CD8-positive, alpha-beta memory T cell (primary cell): ENCODE measurements at places on chromosomes 1 and 21. TPM values are rescaled to one million over a fixed set of nuclear protein-coding genes. Genes with fewer than 3 reads are reported as not detected.

GRCh38 chr1:169392406-169392805 is 24.4 kb downstream of the BLZF1 start:
- no peak overlapping the region for H3K27ac ChIP-seq
- no peaks in the 10 kb centered on the region for H3K4me1 ChIP-seq
- no peaks in the 10 kb centered on the region for H3K27me3 ChIP-seq
- DNase-seq, result no peak
- peaks cover 5% of the 10 kb centered on the region for H3K36me3 ChIP-seq

GRCh38 chr1:183138301-183138700 is 47.8 kb upstream of the LAMC2 start:
- H3K4me1 ChIP-seq, result no peaks in the 10 kb centered on the region
- no peak overlapping the region for H3K27ac ChIP-seq
- DNase-seq, result no peak
- no peaks in the 10 kb centered on the region for H3K27me3 ChIP-seq

The PRAMEF10 gene
- not detected for total RNA-seq

The CYP2J2 gene
- total RNA-seq, result 0.42 TPM

The HPDL gene
- 42.4 TPM for total RNA-seq
